Naive thymus-derived CD4-positive, alpha-beta T cell (primary cell): ENCODE measurements at places on chromosomes 2 and 18. TPM values are rescaled to one million over a fixed set of nuclear protein-coding genes. Genes with fewer than 3 reads are reported as not detected.

Gene REL
- polyA plus RNA-seq: 10.9 TPM

Gene ELOA2
- polyA plus RNA-seq: not detected

DNA sequence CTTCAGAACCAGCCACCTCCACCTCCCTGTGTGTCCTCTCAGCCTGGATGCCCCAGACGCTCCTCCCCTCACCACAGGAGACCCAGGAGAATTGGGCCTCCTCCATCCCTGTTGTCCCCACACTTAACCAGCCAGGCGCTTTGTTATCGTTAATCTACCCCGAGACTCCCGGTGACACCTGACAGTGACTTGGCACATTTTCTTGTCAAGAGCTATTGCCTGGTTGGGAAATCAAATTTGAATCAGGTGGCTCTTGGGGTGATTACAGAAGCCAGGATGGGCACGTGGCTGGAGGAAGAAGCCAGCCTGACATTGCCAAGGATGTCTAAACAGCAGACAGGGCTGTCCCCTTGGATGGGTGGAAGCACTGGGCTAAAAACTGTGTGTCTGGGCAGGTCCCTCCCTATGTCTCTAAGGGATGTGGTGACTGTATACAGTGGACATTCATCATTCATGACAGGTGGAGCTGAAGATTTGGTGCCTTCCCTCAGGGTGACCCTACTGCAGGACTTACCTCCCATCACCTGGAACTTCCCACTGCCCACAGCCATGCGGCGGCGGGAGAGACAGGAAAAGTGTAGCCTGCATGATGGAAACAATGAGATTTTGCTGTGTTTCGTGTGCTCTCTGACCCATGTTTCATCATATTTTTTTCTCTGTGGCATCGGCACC, 157.2 kb upstream of the CAPN13 start:
- no peak for DNase-seq

Gene RTKN
- polyA plus RNA-seq: 0.26 TPM

DNA sequence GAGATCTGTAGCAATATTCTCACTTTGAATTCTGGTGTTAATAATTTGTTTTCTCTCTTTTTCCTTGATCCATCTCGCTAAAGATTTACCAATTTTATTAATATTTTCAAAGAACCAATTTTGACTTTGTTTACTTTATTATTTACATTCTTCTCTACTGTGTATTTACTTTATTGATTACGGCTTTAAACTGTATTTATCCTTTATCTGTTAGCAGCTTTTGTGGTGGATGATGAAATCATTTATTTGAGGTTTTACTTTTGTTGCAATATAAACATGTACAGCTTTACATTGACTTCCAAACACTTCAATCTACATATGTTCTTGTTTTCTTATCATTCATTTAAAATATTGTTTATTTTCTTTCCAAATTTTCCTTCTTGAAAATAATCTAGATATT, 719.9 kb downstream of the ADCYAP1 start:
- no peak for DNase-seq

DNA sequence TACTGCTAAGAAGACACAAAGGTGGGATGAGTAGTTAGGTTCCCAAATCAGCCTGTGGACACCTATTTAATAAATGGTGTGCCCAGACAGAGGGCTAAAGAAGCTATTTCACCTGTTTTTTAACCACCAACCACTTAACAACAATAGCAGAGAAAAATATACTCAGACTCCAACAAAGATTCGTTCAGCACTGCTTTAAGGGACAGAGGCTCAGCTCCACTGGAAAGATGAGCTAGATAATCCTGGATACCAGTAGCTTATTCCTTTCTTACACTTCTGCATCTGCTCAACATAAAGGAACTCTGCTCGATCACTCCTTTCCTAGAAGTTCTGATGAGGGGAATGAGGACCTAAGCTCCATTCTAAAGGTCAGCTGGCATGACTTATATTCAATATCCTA, 44.5 kb downstream of the PTCD3 start:
- no peak for DNase-seq

GRCh38 chr2:85853499-85854165, 35.2 kb downstream of the ST3GAL5 start:
- peak; percentile 70 for DNase-seq

Gene MGAT4A
- polyA plus RNA-seq: 262 TPM

- no peak for DNase-seq
Observed at GRCh38 chr2:183678908-183679307, 554.7 kb downstream of the NUP35 start.

Gene CD302
- polyA plus RNA-seq: 0.35 TPM

DNA sequence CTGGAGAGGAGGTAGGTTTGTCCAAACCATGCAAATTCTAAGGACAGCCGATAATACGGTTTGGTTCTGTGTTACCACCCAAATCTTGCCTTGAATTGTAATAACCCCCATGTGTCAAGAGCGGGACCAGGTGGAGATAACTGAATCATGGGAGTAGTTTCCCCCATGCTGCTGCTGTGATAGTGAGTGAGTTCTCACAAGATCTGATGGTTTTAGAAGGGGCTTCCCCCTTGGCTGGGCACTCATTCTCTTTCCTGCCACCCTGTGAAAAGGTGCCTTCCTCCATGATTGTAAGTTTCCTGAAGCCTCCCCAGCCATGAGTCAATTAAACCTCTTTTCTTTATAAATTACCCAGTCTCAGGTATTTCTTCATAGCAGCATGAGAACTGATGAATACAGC, 295.2 kb downstream of the NBAS start:
- DNase-seq: no peak

Gene UGT1A10
- not detected for polyA plus RNA-seq

GRCh38 chr2:1623906-1624445, 120.3 kb downstream of the PXDN start:
- no peak for DNase-seq

Gene TUBA4B
- not detected for polyA plus RNA-seq

DNA sequence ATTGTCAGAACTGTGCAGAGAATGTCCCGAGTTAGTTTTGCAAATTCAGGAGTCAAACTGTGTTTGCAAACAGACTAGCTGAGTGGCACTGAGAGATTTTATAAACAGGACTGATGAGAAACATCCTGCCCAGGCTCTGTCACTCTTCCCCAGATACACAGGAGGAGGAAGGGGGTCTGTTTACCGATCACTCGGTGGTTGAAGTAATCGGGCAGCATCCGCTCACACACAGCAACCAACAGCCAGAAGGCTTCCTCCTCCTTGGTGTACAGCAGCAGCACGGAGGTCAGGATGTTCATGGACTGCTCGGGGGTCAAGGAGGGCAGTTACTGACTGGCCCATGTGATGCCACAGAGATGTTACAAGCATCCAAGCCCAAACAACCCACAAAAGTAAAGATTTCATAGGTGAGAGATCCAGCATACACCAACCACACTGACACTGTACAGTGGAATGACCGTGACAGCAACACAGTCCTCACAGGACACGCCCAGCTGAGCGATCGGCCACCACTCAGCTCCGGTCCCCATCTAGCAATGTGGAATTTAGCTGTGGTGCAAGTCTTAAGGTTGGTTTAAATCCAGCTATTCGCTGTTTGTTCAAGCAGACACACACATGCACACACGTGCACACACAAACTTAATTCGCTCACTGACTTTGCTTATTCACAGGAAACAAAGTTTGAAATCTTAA, 30.1 kb downstream of the RPL31 start:
- no peak for DNase-seq

DNA sequence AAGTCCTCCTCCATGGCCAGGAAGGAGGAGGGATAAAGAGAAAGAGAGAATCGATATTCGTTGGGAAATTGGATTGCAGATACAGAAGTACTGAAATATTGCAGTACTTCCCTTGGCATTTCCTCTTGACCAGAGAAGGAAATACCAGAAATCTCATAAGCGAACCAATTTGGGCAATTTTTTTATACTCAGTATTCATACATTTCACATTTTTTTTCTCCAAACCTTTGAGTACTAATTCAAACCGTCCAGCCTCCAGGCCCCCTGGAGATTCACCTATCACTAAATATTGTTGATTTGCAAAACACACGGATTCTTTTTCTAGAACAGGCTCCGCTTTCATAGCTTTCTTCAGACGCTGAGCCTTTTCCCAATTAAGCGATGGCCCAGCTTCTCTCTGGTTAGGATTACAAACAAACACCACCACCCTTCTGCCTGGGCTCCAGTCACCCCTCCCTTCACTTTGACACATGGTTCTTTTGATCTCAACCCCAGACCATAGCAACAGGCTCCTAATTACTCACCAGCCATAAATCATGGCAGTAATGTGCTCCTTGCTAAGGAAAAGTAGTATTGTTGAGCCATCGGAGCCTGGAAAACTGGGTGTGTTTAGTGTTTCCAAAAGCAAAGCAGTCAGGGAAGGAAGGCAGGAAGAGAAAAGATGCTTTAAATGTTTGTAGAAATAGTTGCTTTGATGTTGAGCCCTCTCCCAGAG, 138.4 kb upstream of the CCDC68 start:
- DNase-seq: no peak

GRCh38 chr18:2466978-2467377, 104.3 kb downstream of the METTL4 start:
- no peak for DNase-seq

DNA sequence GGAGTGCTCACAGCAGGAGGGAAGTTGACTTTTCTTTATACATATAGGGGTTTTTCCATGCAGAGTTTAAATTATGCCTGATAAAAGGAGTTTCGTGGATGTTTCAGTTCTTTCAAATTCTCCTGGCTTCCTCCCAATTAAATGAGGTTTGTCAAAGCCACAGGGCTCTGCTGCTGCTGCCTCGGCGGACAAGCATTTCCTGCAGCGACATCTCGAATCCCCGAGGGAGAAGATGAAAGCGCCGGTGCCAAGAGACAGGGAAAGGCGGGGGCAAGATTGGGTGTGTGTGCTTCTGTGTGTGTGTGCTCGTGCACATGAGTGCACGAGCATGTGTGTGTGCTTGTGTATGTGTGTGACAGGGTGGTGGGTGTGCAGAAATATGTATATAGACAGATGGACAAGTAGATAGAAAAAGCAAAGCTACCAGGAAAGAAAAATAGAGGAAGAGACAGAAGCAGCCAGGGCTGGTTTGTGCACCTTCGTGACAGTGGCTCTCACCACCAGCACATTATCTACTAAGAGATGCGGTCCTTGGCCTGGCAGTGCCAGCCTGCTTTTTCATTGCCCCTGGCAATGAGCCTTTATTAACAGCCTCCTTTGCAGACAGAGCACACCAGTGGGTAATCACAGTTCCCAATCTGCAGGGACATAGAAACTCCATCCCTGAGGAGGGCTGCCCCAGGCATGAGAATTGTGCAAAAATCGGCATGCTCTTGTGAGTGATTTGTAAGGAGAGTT, 76.2 kb downstream of the CDK15 start:
- DNase-seq: no peak

- DNase-seq: no peak
Observed at GRCh38 chr2:222969491-222969890, 82.5 kb upstream of the KCNE4 start.
